Substantia nigra (tissue), 51 donors: ENCODE measurements at places on chromosomes 7 and 10.

DNA sequence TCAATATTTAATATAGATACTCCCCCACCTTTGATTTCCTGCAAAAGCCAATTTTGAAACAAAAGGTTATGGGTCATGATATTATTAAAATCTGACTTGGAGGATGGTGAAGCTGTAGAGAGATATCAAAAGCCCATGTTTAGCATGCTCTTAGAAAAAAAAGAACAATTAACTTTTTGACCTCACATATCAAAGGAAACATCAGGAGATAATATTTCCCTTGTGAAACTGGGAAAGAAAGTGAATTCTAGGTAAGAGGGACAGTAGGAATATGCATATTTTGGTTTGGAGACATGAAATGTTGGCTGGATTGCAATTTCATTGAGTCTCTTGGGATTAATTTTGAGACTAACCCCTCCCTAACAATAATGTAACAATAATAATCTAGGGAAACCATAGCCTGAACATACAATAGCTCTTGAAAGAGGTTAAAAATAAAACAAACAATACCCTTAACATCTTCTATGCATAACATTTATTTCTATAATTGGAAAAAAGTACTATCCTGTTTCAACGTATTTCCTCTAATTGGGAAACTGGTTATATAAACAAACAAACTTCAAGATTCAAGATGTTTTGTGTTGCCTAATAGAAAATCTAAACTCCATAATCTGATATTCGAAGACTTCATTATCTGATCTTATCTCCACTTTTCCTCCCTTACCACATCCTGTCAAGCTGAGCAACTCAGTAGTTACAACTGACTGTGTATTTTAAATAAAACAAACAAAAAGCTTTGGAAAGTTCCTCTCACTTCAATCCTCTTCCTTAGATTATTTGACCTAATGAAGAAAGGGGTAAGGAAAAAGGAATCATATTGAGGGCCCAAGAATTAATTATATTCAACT lies 14.8 kb downstream of the TMEM26 start:
- DNase-seq = no peak

DNA sequence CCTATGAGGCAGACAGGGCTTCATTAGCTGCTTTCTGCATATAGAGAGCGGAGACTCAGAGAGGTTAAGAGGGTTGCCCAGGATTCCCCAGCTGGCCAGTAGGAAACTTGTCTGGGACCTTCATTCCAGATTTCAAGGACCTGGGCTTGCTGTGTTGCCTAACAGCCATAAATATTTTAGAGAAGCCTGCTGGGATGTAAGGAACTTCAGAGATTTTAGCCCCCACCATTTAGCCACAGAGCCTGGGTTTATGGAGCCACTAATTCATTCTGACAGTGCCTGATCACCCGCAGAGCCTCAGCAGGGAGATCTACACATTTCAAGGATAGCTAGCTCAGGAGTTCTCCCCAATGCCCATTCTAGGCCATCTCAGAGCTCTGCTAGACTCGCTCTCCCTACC lies 56.6 kb upstream of the TRUB1 start:
- no peak for DNase-seq

- DNase-seq = no peak
These were observed 186.7 kb upstream of the ANK3 start for GRCh38 chr10:60576130-60577069.

- DNase-seq = no peak
These were observed 20.7 kb downstream of the CREB3L2 start for GRCh38 chr7:137981175-137981574.

DNA sequence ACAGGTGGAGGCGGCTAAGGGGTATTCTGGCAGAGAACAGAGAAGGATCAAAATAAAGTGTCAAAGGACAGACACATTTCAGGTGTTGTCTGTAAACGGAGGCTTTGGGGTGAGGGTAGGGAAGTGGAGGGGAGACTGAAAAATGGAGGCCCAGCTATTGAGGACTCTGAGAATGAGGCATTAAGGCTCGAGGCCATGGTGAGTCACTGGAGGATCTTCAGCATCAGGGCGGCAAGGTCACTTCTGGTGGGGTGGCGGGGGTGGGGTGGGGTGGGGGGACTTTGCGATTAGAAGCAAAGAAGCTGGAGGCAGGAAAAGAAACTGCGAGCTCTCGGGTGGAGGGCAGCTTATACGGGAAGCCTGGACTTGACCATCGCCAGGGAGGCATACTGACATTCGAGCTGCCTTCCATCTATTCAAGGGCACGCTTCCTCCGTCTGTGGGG lies 58.4 kb upstream of the PCGF5 start:
- DNase-seq = no peak

GRCh38 chr7:129367700-129368388 lies 66.4 kb upstream of the STRIP2 start:
- peak; percentile 65 for DNase-seq

DNA sequence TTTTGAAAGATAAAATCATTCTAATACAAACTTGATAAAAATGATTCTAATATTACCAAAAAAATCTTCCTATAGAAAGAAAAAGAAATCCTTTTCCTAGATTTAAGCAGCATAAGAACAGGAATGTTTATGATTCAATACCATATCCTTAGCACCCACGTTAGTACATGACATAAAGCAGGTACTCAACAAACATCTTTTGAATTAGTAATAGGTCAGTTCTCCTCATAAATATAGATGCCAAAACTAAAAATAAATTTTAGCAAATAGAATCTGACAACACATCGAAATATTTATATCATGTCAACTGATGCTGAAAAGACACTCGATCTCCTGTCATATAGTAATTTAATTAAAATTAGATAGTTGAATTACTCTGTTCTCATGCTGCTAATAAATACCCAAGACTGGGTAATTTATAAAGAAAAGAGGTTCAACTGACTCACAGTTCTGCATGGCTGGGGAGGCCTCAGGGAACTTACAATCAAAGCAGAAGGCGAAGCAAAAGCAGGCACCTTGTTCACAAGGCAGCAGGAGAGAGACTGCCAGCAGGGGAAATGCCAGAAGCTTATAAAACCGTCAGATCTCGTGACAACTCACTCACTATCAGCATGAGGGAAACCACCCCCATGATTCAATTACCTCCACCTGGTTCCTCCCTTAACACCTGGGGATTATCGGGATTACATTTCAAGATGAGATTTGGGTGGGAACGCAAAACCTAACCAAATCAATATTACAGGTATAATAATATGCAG lies 191.8 kb downstream of the HTR7 start:
- DNase-seq = no peak

GRCh38 chr7:95485391-95486123 lies at the start of gene ASB4:
Gene ASB4, plus strand, starts transcription at chr7:95485943. Its CDS starts 29 bp downstream, at chr7:95485972.
- no peak for DNase-seq

- DNase-seq = no peak
These were observed 22.7 kb upstream of the GTF2IRD1 start for GRCh38 chr7:74430961-74431466.

GRCh38 chr10:100749309-100750217 lies 4.2 kb downstream of the PAX2 start:
- no peak for DNase-seq

DNA sequence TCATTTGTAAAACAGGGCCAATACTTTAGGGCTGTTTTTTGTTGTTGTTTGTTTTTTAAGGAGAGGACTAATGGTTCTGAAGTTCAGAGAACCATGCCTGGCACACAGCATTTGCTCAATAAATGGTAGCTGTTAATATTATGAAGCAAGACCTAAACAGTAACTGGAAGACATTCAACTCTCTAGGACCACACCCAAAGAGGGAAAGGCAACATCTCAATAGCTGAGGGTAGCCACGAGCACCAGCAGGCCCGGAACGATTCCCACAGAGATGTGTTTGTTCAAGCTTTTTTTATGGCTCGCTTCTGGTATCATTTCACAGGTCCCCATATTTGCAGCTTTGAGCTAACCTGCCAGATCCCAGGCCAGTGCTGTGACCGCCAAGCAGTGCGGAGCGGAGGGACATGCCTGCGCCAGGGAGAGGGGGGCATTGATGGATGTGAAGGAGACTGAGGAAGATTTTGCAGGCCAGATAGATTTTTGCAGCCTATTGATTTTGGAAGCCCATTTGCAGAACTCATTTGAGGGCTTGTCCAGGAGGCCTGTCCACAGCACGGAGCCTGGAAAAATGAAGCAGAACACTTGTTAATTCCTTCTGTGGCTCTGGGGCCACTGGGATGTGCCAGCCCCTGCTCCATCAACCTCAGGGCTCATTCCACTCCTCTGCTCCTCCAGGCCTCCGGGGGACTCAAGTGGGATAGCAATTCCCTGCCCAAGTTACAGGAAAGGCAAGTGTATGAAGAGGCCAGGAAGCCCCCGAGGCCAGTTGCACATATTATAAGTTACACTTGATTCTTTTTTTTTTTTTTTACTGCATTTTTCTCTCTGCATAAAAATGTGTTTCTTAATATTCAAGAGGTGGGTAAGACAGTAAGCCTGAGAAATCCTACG lies 57.3 kb upstream of the FGFR2 start:
- DNase-seq = no peak

GRCh38 chr7:2811476-2812113 lies 32.5 kb downstream of the GNA12 start:
- no peak for DNase-seq

- no peak for DNase-seq
These were observed 64.0 kb downstream of the LRRC4 start for GRCh38 chr7:127967281-127967680.
